ENCODE measurements at places on chromosomes 5 and 9.

DNA sequence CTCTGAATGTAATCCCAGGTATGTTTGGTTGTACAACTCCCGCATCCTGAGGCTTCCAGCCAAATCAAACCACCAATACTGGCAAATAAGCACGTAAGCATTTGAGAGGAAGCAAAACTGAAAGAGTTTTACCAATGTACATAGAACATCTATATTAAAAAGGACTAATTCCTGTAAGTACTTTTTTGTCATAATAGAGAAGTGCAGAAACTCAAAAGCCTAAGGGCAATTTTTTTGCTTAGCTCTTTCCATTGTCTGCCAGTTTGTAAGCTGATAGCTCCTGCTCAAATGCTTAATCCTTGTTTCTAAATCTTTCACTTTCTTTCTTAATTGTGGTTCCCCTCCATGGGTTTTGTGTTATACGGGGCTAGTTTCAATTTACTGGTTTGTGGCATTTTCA is 1151.8 kb downstream of the CDH12 start:
- DNase-seq = no peak

DNA sequence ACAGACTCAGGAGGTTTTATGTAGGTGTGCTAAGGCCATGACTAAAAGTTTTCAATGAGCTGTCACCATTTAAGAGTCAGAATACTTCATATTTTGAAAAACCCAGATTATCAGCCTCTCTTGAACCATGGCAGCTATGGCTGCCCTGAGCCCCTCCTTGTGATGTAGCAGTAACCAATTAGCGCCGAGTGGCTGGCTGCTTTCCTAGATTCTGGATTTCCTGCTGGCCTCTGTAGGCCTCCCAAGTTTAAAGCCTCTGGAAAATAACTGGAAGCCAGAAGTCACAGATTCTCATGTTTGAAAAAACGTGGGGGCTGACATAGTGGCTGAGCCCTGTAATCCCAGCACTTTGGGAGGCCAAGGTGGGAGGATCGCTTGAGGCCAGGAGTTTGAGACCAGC is 25.5 kb downstream of the DAB2IP start:
- DNase-seq = no peak

GRCh38 chr9:99326112-99326916 is 104.2 kb downstream of the SEC61B start:
- DNase-seq = peak; percentile 39

GRCh38 chr9:134960701-134961181 is 43.0 kb upstream of the FCN1 start:
- no peak for DNase-seq

- DNase-seq = no peak
Measured at GRCh38 chr9:15522130-15522755, 11.5 kb upstream of the PSIP1 start.

DNA sequence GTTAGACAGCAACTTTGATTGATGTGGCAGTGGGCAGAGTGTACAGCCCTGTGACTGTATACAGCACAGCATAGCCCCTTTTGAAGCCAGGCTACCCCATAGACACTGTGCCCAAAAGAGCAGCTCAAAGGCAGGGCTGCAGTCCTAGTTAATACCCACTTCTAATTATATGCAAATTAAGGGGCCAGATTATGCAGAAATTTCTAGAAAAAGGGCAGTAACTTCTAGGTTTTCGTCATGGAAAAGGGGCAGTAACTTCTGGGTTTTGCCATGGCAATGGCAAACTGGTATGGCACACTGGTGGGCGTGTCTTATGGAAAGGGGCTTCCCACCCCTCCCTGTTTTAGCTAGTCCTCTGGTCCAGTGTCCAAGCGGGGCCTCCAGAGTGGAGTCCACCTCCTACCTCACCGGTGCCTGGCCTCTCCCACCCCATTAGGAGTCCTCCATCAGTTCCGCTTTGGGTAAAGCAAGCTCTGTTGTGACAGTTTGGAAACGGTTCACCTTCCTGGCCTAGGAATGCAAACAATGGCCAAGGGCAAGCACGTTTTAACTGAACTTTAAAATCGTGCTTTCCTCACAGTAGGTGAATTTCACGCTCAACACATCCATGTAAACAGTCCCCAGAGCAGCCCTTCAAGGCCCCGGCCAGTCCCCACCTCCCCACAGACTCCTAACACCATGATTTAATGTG is 5.6 kb downstream of the ADAMTS13 start:
- no peak for DNase-seq

GRCh38 chr5:88826646-88827585 is 56.1 kb downstream of the MEF2C start:
- peak; percentile 32 for DNase-seq

GRCh38 chr5:137186759-137187461 is 312.2 kb downstream of the SPOCK1 start:
- DNase-seq = no peak

DNA sequence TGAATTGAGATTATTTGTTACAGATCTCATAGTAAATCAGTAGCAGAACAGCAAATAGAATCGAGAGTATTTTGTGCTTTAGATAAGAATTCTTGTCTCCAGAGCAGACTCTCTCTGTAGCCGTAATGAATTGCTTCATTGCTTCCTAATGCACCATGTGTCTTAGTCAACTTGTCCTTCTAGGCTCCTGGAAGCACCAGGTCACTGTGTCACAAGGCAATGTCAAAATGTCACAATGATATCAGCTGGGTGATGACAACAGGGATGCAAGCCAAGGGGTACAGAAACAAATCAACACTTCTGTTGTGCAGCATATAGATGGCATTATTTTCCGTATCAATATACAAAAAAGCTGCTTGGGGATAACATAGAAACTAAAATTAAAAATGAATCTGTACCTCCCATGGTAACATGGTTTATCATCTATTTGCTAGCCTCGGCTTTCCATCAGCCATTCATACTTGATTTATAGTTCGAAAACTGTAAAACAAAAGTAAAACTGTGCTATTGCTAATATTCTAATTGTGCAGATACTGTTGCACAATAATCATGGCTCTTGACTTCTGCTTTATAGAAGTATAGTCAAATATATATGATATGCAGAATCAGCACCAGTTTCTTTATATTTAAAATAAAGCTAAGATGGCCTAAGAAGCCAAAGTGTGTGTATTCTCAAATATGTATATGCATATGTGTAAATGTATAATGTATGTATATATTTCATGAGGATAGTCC is 435.9 kb upstream of the TLE4 start:
- DNase-seq = no peak

DNA sequence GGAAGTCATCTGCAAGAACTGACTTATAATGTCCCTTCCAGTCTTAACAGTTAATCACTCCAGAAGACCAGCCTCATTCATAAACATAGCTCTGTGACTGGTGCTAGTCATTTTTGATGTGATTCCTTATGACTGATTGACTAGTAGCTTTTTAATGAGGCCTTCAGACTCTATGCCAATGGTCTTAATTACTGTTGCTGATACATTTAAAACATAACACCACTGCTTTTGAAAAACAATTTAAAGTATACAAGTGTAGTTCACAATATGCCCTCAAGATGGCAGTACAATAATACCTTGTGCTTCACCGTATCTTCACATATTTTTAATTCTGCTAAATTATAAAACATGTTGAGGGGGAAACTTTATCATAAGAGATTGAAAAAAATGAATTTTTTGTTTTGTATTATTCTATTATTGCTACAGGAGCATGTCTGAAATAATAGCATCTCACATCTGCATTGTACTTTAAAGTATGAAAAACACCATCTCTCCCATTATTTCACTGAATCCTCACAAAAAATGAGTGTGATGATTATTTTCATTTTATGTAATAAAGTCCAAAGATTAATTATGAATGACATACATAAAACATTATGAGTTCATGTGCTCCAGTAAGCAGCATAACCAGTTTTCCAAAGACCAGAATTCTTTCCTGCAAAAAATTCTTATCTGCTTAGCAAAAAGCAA is 55.2 kb upstream of the SHISAL2B start:
- no peak for DNase-seq

GRCh38 chr9:134968011-134968822 is 50.5 kb upstream of the FCN1 start:
- no peak for DNase-seq

All from H9 (cell line).